ENCODE measurements at places on chromosomes 4 and X. TPM values are rescaled to one million over a fixed set of nuclear protein-coding genes. Genes with fewer than 3 reads are reported as not detected.

DNA sequence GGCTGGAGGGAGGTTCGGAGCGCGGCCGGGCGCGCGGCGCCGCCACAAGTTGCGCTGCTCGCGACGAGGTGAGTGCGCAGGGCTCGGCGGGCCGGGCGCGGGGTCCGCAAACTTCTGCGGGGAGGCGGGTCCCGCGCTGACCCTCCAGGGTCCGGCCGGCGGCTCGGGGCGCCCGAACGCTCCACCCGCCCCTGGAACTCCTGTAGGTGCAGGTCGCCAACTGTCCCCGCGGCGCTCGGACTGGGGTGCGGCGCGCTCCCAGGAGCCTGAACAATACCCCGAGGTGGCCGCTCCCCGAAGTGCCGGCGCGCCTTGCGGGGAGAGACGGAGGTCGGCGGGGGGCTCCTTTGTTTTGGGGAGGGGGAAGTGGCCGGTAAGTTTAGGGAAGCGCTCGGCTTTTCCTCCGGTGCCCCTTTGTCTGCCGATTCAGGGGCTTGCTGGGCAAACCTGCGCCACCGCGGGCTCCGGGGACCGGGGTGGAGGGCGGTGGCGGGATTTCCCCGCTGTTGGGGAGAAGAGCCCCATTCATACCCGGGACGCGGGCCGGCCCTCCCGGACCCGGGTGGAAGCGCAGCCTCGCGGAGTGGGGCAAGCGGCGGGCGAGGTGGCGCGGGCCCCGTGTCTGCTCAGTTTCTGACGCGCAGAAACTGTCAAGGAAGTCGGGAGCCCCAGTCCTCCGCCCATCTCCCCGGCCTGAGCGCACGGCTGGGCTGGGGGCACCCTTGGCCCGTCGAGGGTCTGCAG lies 694 bp downstream of the TBL1X start:
- DNase-seq: peak; percentile 30

DNA sequence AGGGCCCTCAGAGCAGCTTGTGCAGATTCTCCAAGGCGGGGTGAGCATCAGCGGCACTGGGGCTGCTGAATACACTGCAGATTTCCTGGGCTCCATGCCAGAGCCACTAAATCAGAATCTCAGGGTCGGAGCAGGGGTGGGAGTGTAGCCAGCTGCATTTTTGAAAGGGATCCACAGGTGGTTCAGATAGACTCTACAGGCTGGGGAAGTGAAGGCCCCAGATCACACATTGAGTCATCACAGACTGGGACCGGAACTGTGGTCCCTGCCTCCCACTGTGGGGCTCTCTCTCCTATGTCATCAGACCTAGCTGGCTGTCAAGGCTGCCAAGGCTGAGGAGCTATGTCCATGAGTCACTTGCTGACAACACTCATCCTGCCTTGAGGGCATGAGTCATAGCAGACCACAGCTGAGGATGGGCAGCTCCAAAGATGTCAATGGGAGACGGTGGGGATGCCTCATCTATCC lies 162.3 kb upstream of the MAMLD1 start:
- no peak for DNase-seq

GABRA4 gene
- total RNA-seq: not detected

DMP1 gene
- not detected for total RNA-seq

BEND2 gene
- total RNA-seq: not detected

AMBN gene
- total RNA-seq: not detected

DNA sequence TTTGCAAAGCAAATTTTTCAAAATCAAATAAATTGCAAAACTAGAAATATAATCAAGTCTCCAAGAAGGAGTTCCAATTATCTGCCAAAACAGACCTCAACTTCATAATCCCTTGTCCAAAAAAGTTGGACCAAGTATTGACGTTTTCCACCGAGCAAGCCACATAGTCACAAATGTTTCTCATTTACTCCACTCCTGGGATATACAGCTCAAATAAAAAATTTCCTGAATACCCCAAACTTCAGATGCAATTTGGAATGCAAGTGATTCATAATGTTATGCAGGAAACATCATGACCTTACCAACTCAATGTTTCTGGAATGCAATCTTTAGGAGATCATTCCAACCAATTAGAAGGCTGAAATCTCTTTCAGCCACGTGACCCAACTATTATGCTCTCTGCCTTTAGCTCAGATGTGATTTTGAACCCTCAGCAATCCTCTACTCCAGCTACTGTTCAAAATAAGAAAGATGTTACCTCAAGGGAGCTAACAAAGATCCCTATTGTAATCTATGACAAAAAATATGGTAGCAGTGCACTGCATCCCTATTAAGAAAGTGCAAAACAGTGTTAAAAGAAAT lies 72.4 kb downstream of the PRDM5 start:
- no peak for DNase-seq

GRXCR1 gene
- total RNA-seq: not detected

DNA sequence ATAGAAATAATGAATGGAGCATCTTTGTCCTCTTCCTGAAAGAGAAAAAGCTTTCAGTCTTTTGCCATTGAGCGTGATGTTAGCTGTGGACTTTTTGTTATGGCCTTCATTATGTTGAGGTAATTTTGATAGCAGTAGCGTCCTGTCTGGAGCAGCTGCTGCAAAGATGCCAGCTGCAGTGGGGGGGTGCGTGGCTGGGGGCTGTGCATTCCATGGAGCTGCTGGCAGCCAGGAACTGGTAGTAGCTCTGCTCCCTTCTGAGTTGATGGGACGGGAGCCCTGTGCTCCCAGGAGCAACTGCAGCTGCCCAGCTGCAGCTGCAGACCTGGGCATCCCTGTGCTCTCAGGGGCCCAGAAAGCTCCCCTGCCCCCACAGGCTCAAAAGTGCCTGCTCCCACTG lies 50.4 kb downstream of the CCDC160 start:
- DNase-seq: no peak

GRCh38 chrX:51215266-51215665 lies 117.4 kb upstream of the NUDT10 start:
- no peak for DNase-seq

ETDC gene
- total RNA-seq: not detected

CXCL11 gene
- not detected for total RNA-seq

- no peak for DNase-seq
Observed at GRCh38 chr4:77286906-77287305, 129.9 kb downstream of the CCNG2 start.

GRCh38 chrX:154014429-154015380 lies 5.0 kb downstream of the IRAK1 start:
- DNase-seq: no peak

PITX2 gene
- total RNA-seq: not detected

DNA sequence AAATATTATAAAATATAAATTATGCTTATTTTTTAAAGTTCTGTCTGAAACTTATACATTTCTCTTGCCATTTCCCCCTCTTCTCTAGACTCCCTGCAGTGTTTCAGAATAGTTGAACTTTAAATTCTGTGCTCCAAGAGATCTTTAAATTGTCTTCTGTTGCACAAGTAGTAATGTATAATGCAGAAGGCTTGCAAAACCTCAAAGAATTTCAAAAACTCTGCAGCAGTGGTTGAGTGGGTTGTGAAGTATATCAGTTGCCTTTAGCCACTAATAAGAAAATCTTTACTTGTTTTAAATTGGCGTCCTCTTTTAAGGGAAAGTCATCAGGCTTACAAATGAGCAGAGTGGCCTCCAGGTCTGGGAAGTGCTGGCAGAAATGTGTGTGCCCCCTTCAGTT lies 1153.3 kb upstream of the PABPC4L start:
- no peak for DNase-seq

DNA sequence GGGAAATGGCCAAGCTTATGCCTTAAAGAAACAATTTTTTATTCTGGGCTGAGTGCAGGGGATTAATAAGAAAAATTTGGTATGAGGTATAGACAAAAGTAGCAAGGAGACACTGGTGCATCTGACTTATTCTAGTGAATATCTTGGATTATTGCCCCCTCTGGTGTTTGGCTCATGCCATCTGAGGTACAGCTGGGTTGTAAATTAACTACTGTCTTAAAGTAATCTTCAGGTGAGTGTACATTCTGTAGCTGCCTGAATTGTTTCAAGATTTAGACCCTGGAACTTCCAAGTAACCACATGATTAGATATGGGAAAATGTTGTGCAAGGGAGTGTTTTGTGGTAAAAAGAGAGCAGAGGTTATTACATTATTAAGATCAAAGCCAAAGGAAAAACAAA lies 988.7 kb downstream of the FAM133A start:
- DNase-seq: no peak

INTS12 gene
- 14.8 TPM for total RNA-seq

CLIC2 gene
- total RNA-seq: 2.1 TPM

GRCh38 chr4:121829511-121829910 lies 5.8 kb upstream of the CCNA2 start:
- DNase-seq: no peak

DNA sequence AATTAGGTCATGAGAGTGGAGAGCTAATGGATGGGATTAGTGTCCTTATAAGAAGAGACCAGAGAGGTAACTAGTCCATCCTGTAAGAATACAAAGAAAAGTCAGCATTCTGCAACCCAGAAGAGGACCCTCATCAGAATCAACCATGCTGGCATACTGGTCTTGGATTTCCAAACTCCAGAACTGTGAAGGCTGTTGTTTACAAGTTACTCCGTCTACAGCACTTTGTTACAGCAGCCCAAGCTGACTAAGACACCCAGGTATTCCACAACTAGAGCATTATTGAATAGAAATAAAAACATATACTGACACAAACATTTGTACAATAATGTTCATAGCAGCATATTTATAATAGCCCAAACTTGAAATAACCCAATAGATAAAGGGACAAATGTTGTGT lies 9.2 kb downstream of the TMEM156 start:
- DNase-seq: no peak

RBMX2 gene
- 29.7 TPM for total RNA-seq

- DNase-seq: peak; percentile 68
Observed at GRCh38 chr4:56757821-56758411, 63.6 kb downstream of the SPINK2 start.

SLC26A1 gene
- 0.16 TPM for total RNA-seq

DNA sequence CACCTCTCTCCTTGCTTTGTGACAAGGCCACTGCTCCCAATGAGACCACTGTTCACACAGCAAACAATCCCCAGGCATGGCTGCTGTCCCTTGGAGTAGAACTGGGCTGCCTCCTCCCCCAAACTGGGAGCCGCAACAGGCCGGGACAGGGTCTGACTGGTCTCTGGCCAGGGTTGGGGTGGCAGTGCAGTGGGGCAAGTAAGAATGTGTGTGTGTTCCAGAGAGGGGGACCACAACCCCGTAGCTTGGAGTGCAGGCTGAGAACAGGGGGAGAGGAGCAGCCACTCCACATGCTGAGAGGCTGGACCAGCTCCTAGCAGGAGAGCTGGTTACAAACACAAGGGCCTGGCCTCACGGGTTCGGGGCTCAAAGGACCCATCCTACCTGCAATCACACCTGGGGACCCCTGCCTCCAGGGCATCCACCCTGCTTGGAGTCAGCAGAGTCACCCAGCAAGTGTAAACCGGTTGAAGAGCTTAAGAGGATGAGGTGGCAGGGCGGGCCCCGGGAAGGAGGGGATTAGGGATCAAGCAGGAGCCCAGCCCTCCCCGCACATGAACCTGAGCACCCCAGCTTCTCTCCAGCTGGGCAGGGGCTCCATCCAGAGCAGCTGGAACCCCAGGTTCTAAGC lies 3.8 kb upstream of the ZNF185 start:
- no peak for DNase-seq

- no peak for DNase-seq
Observed at GRCh38 chr4:143406523-143406922, 69.8 kb downstream of the GAB1 start.

SRPX gene
- total RNA-seq: not detected

DNA sequence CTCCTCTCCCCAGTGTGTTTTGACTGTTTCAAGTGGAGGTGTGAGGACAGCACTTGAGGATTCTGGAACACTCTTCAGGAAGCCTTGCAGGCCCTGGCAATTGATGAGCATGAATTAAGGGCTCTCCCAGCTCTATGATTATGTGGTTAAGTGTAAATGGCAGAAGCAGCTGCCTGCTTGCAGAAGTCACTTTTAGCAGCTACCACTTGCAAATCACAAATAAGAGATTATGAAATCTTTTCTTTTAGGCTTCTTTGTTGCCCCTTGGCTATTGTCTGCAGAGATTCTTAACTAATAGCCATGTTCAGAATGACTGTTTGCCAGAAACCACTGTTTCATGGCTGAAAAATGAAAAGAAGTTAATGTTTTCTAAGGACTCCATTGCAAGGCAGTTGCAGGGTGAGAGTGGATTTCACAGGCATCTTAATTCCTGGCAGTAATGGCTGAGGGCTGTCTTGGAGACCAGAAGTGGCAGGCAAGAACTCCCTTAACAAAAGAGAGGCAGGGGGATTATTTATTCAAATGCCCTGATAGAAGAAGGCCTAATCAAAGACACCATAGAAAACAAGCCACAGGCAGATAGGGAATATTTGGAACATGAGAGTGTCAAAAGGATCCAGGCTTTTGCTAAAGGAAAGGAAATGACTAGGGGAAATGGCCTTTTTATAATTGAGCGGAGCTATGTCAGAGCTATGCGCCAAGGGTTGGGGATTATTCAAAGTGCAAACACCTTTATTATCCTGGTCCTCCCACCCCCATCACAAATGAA lies 8.3 kb upstream of the HOPX start:
- DNase-seq: no peak

DNA sequence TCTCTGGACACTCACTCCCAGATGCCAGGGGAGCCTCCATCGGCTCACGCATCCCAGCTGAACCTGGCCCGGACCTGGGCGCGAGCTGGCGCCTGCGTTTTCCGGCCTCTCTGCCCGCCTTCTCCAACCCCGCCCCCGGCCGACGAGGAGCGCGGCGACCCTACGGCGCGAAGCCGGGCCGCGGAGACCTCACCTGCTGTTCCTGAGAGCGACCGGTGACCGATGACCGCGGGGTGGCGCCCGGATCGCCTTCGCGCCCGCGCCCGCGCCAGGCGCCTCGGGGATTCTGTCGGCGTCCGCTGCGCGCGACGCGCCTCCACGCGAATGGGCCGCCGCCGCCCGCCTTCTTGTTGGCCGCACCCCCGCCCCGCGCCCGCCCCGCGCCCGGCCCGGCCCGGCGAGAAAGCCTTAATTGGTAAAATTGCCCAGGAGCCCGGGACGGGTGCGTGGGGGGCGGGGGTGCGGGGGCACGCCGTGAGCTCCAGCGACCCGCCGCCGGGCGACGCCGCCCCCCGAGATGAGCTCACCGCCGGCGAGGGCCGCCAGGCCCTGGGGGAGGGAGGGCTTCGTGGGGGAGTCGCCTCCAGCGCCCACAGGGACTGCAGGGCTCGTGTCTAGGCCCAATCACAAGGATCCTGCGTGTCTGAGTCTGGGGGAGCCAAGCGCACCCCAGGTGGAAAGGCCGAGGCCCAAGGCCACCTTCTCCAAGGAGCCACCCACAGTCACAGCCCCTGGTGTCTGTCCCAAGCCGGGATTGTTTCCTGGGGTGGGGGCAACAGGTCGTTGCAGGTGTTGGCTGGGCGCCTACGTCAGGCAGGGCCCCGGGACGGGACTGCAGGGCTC lies at the start of gene FLNA:
TSS of gene FLNA (minus strand) at position 322 of the 843 bp plus-strand sequence. CDS start 3,389 bp downstream, outside the sequence.
- DNase-seq: peak; percentile 40
